ENCODE measurements at places on chromosomes 7 and 10.

GRCh38 chr7:79714081-79714480, 260.6 kb upstream of the MAGI2 start:
- no peak for DNase-seq

GRCh38 chr10:29470355-29470705, 164.4 kb downstream of the SVIL start:
- DNase-seq: no peak

- DNase-seq: no peak
Measured at GRCh38 chr7:117605712-117606111, 125.9 kb downstream of the CFTR start.

DNA sequence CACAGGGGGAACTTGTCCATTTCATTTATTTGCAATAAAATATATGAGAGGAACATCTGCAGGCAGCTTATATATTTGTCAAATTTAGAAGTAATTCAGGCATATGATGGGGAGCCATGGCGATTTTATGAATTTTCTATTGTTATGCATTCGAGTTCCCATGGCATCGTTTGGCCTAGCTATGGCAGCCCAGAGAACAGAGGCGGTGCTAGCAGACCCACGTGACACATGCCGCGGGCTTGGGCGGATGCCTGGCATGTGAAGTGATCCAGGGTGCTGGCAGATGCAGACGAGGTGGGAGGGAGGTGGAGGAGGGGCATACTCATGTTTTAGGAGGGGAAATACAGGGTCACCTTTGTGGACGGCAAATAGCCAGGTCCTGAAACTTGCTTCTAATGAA, 560.0 kb upstream of the GALNT17 start:
- no peak for DNase-seq

- DNase-seq: no peak
Measured at GRCh38 chr10:29057822-29058331, 231.0 kb upstream of the LYZL1 start.

DNA sequence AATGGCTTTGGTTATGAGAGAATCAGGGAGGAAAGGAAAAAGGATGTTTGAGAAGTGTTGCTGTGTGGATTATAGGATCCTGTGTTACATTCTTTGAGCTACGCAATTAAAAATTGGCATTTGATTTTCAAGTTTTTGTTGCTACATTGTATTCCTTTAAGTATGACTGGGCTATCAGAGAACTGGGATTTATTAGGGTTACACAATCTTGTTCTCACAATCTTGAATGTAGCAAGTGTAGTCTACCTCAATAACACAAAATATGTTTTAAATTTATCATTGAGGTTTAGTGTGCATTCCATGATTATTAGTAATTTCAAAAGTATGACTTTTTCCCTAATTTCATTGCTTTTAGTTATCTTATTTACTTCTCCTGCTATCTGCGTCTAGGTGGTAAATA, 113.9 kb downstream of the CACNB2 start:
- DNase-seq: no peak

DNA sequence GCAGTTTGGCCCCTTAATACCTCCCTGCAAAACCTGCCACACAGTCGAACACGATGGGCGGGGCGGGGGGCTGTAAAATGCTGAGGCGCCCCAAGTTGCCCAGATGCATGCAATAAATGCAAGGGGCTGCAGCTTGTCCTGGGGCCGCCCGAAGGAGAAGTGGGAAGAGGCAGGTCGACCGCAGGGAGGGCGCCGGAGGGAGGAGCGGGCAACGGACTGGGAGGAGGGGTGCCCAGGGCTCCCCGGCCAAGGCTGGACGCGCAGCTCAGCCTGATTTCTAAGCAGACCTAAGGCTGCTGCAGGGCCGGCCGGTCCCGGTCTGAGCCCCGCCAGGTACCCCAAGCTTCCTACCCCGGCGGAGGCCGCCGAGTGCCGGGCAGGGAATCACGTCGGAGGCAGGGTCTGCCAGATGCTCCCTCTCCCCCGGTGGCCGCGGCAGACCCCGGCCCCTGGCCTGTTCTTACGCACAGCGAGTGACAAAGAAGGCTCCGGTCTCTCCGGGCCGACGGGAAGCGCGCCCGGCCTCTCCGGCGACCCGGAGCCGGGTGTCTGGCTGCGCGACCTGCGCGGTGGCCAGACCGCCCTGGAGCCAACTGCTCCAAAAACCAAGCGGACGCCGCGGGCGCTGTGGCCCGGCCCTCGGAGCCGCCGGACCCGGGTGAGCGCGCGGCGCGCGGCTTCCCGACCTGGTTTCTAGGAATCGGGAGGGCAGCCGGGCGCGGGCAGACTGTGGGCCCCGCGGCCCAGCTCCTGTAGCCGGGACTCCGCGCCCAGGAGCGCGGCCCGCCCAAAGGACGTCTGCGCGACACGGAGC, 744 bp upstream of the EBF3 start:
- DNase-seq: no peak

DNA sequence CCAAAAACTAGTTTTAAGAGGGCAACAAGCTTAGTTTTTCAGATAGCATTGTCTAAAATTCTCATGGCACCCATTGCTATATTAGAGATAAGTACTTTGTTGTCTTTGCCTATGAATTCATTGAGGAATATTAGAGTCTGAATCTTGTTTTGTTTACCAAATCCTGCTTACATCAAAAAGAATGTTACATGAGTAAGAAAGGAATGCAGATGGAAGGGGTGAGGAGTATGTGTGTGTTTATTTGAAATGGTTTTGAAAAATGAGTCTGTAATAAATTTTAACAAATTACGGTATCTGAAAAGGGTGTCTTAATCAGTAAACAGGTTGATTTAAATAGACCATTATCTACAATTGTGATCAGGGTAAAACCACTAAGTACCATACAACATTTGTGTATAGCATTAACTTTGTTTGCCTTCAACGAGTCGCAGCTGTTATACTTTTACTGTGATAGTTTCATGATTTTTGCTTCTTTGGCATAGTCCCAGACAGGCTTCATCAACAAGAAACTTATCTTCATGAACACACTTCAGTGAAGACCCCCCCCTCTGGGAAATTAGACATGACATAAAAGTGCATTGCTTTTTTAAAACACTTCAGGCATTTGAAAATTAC, 1183.9 kb upstream of the C7orf33 start:
- no peak for DNase-seq

GRCh38 chr10:89086801-89087521, 96.4 kb downstream of the FAS start:
- DNase-seq: peak; percentile 75

DNA sequence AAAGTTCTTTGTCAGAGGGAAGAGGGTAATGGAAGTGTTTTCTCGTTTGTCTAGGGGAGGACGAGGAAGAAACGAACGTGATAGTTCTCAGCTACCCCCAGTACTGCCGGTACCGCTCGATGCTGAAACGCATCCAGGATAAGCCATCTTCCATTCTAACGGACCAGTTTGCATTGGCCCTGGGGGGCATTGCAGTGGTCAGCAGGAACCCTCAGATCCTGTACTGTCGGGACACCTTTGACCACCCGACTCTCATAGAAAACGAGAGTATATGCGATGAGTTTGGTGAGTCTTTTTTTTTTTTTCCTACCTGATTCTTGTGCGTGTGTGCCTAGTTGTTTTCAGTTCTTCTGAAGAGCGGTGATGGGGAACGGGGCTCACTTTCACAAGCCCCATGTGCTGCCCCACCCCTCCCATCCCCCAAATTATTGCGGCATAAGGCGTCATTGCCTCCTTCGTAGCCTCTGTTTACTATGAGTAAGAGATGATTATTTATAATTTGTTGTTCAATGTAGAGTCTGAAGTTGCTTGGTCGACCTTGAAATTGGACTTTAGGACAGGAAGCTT, 98.6 kb downstream of the ARID5B start:
- no peak for DNase-seq

- no peak for DNase-seq
Measured at GRCh38 chr7:27106181-27106900, 3.9 kb upstream of the HOXA2 start.

- no peak for DNase-seq
Measured at GRCh38 chr10:94757916-94758315, 4.6 kb upstream of the CYP2C19 start.

- DNase-seq: no peak
Measured at GRCh38 chr10:71080381-71081228, 131.8 kb upstream of the UNC5B start.

GRCh38 chr10:14529351-14529750, 198.6 kb upstream of the FRMD4A start:
- no peak for DNase-seq

- no peak for DNase-seq
Measured at GRCh38 chr7:126210707-126211106, 1042.0 kb downstream of the GRM8 start.
